ENCODE measurements at places on chromosomes 6 and 20.
A peak's percentile ranks its signal among the peaks of the same experiment; 100 is the strongest.

- peak overlapping the region; percentile 71 for H3K27ac ChIP-seq
- H3K4me1 ChIP-seq, result peaks cover 27% of the 10 kb centered on the region
- no peaks in the 10 kb centered on the region for H3K36me3 ChIP-seq
- no peaks in the 10 kb centered on the region for H3K27me3 ChIP-seq
Measured at GRCh38 chr6:163943607-163944385, 529.3 kb downstream of the QKI start.

GRCh38 chr6:49401063-49401462 lies 62.0 kb downstream of the MMUT start:
- no peaks in the 10 kb centered on the region for H3K4me1 ChIP-seq
- H3K27me3 ChIP-seq, result no peaks in the 10 kb centered on the region
- H3K27ac ChIP-seq, result no peak overlapping the region
- DNase-seq, result no peak
- no peaks in the 10 kb centered on the region for H3K36me3 ChIP-seq
- no peak overlapping the region for H3K4me3 ChIP-seq

DNA sequence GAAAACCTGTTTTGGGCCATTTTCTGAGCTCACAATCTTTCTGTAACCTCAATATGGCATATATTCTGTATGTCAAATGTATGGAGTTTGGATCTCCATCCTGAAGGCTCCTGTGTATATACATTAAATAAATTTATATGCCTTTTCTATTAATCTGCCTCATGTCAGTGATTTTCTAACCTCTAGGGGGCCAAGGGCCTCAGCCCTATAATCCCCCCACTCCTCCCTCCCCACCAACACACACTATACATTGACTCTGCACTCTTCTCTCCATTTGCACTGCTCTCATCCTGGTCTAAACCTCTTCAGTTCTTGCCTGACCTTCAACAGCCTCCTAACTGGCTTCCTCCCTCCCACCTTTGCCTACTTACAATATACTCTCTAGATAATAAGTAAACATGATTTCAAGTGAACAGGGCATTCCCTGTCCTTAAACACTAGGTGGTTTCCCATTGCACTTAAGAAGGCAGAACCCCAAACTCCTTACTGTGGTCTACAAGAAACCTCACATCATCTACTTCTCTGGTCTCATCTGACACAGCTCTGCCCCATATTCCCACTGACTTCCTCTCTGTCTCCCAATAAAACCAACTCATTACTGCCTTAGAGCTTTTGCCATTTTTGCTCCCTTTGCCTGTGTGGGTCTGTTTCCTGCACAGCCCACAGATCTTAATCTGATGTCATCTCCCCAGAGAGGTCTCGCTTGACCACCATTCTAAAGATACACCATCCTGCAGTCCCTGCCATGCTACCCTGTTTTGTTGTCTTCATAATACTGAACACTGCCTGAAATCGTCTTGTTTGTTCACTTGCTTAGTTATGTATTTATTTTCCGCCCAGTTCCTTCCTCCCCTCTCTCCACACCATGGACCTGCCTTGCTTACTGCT lies 213.7 kb downstream of the SYNE1 start:
- no peak for DNase-seq
- no peaks in the 10 kb centered on the region for H3K36me3 ChIP-seq
- peaks cover 2% of the 10 kb centered on the region for H3K27me3 ChIP-seq
- no peaks in the 10 kb centered on the region for H3K4me1 ChIP-seq

- no peaks in the 10 kb centered on the region for H3K36me3 ChIP-seq
- peaks cover 14% of the 10 kb centered on the region for H3K4me1 ChIP-seq
- H3K27me3 ChIP-seq, result no peaks in the 10 kb centered on the region
- DNase-seq, result no peak
- peak overlapping the region; percentile 72 for H3K27ac ChIP-seq
Measured at GRCh38 chr6:163260111-163260895, 154.2 kb upstream of the QKI start.

- no peak for DNase-seq
- no peaks in the 10 kb centered on the region for H3K36me3 ChIP-seq
- H3K4me1 ChIP-seq, result no peaks in the 10 kb centered on the region
Measured at GRCh38 chr6:18101271-18101670, 21.2 kb downstream of the NHLRC1 start.
